ENCODE measurements at places on chromosomes 11 and 22.

GRCh38 chr22:50563413-50564160 is 868 bp upstream of the SYCE3 start:
- DNase-seq, result no peak

GRCh38 chr11:1838426-1839144 is at the start of gene TNNI2:
TSS of gene TNNI2 (plus strand) at chr11:1838981. CDS start at chr11:1839697, 716 bp downstream.
- DNase-seq, result no peak

DNA sequence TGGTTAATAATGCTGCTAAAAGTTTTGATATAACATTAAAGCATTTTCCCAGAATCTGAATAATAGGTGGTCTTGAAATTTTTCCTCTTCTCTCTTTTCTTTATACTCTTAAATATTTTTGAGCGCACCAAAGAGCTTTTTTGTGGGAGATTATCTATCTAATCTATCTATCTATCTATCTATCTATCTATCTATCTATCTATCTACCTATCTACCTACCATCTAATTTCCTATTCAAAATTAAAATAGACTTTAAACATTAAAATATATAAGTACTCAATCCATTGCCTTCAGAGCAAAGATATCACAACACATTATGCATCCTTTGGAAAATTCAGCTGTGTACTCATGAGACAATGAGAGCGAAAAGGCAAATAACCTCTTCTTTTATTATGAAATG is 55.8 kb downstream of the ELMOD1 start:
- no peak for DNase-seq

- DNase-seq, result no peak
Observed at GRCh38 chr11:44726283-44727113, at the start of gene TSPAN18. TSS of gene TSPAN18 (plus strand) at chr11:44726962. CDS start at chr11:44906417, 179,455 bp downstream.

DNA sequence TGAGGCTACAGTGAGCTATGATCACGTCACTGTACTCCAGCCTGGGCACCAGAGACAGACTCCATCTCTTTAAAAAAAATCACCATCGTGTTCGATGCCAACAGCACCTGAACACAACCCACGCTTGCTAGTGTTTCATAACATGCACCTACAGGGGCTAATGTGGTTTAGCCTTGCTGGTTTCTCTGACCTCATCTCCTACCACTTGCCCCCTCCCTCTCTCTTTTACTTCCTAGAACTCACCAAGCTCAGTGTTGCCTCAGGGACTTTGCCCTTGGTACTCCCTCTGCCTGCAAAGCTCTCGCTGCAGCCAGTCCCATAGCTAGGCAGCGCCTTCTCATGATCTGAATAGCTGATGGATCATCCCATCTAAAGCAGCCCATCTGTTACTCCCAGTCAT is 99.8 kb downstream of the FBXO7 start:
- DNase-seq, result no peak

DNA sequence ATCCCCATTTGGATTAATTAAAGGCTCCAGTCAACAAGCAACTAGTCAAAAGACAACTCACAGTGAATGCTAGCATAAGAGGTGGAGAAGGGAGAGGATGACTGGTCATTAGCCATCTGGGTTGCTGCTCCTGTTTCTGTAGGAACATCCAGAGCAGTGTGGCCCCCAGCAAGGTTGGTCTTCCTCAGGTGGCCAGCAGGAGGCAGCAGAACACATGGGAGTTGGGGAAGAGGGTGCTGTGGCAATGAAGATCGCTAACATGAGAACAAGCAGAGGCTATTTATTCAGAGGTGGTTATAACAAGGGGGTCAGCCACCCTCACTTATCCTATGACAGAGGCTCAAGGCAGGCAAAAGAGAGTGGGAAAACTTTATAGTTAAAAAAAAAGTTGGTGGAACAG is 21.3 kb downstream of the IZUMO1R start:
- no peak for DNase-seq

Measured in occipital lobe (tissue), 3 donors.